ENCODE measurements at places on chromosomes 11 and 22.

DNA sequence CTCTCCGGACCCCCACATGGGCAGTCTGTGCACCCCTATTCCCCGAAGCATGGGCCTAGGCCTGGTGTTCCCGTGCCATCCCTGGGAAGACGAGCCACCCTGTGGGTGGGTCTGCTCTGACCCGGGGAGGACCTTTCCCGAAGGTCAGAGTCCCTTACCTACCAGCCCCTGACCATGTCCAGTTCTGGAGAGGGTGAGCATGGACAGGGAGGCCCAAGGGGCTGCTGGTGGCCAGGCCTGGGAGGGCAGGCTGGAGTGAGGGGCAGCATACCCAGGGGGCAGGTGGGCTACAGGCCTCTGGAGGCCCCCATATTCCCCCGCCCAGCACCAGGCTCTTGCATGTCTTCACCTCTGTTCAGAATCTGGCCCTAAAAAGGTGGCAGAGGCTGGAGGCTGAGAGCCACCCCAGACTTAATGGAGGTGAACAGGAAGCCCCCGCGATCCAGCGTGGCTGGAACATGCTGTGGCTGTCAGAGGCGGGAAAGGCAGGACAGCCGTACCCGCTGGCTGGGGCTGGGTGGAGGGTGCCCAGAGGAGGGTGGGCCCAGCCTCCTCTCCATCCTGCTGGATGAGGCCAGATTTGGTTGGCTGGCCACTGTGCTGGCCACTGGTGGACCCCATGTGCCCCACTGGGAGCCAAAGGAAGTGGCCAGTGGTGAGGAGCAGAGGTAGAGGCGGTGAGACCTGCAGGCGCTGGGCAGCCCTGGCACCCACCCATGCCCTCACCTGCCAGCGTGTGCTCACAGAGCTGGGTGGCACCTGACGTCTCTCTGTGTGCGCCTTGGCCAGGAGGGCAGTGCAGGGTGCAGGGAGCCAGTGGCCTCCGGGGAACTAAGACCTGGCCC lies 11.2 kb upstream of the SYT8 start:
- no peak for DNase-seq

GRCh38 chr11:77758331-77758730 lies 62.2 kb downstream of the RSF1 start:
- no peak for DNase-seq

DNA sequence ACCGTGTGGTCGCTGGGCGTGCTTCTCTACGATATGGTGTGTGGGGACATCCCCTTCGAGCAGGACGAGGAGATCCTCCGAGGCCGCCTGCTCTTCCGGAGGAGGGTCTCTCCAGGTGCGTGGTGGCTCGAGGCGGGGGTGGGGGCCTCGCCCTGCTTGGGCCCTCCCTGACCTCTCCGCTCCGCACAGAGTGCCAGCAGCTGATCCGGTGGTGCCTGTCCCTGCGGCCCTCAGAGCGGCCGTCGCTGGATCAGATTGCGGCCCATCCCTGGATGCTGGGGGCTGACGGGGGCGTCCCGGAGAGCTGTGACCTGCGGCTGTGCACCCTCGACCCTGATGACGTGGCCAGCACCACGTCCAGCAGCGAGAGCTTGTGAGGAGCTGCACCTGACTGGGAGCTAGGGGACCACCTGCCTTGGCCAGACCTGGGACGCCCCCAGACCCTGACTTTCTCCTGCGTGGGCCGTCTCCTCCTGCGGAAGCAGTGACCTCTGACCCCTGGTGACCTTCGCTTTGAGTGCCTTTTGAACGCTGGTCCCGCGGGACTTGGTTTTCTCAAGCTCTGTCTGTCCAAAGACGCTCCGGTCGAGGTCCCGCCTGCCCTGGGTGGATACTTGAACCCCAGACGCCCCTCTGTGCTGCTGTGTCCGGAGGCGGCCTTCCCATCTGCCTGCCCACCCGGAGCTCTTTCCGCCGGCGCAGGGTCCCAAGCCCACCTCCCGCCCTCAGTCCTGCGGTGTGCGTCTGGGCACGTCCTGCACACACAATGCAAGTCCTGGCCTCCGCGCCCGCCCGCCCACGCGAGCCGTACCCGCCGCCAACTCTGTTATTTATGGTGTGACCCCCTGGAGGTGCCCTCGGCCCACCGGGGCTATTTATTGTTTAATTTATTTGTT lies 2.4 kb downstream of the PIM3 start:
- no peak for DNase-seq

- no peak for DNase-seq
Observed at GRCh38 chr11:38005597-38005996, 1407.6 kb upstream of the RAG2 start.

GRCh38 chr11:34549271-34549670 lies 35.7 kb upstream of the ELF5 start:
- DNase-seq, result no peak

- DNase-seq, result no peak
Observed at GRCh38 chr11:103413266-103413888, 304.2 kb downstream of the DYNC2H1 start.

GRCh38 chr11:113397821-113398220 lies 10.2 kb downstream of the ANKK1 start:
- no peak for DNase-seq

- DNase-seq, result no peak
Observed at GRCh38 chr11:61564936-61565696, 15.8 kb downstream of the SYT7 start.

DNA sequence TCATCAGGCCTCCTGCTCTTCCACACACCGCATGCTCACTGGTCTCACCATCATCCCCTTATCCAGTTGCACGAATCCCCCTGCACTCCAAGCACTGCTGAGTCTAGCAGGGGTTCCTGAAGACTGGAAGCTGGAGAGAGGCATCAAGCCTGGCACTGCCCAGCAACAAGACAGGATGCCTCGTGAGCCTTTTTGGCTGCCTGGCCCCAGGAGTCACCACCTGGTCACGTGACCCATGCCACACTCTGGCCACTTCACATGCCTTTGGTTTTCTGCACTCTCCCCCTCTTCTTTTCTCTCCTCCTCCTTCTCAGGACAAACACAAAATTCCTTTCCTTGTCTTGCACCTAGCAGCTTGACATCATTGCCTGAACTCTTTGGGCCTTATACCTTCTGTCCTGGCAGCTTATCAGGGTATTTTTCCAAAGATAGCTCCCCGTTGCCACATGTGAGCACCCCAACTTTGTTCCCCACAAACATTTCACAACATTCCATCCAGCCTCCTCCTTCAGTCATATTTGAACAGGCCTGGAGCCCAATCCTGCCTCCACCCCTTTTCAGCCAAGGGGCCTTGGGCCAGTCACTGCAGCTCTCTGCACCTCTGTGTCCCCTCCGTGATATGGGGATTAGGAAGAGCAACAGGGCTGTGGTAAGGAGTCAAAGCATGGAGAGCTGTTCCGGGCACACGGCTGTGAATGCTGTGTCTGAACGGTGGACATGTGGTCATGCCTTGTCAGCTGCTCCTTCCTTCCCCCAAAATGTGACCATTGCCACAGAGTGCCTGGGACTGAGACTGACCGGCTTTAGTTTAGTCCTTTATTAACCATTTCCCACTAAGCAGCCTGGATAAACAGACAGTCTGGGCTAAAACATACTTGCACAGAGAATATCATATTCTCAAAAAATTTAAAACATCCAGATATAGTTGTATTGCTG lies 2.8 kb upstream of the PACSIN2 start:
- no peak for DNase-seq

DNA sequence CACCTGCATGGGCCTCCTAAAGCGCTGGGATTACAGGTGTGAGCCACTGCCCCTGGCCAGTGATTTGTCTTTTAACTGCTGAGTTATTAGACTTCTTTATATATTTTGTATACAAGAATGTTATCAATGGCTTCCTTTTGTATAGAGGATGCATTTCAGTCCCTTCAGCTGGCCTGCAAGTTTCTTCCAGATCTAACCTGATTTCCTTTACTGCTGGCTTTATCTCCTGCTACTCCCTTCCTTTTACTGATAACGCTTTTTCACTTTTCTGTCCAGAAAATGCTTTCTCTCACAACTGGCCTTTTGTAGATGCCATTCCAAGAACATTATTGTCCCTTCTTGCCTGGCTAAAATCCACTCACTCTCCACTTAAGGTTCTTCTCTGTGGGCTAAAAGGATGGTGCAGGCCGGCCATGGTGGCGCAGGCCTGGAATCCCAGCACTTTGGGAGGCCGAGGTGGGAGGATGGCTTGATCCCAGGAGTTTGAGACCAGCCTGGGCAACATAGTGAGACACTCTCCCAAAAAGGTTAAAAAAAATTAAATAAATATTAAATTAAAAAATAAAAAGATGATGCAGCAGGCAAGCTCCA lies 118.1 kb downstream of the NECTIN1 start:
- DNase-seq, result no peak

DNA sequence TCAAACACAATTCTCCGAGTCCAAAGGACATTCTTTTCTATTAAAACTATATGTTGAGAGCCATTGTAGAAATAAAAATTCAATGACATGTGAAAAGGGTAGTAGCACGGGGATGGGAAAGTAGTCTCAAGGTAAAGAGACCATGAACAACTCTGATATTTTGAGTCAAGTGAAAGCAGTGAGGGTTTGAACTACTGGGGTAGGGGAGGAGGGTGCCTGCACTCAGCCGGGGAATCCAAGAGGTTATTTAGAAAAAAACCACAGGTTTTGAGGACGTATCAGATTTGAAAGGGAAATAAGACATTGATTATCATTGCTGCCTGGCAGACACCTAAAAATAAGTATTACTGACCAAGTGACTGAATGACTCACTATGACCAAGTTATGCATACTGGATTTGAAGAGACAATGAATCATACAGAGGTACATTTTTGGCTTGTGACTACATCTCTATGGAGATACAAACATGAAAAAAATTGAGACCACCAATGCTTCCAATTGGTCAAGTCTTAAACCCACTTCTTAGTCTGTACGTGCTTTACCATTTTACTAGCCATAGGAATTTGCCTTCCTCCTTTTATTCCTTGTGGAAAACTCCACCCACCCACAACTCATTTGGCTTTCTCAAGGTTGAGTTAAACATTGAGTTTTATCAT lies 2.2 kb upstream of the OR52H1 start:
- no peak for DNase-seq

GRCh38 chr11:95788921-95789505 lies 569 bp downstream of the FAM76B start:
- DNase-seq, result peak; percentile 80

DNA sequence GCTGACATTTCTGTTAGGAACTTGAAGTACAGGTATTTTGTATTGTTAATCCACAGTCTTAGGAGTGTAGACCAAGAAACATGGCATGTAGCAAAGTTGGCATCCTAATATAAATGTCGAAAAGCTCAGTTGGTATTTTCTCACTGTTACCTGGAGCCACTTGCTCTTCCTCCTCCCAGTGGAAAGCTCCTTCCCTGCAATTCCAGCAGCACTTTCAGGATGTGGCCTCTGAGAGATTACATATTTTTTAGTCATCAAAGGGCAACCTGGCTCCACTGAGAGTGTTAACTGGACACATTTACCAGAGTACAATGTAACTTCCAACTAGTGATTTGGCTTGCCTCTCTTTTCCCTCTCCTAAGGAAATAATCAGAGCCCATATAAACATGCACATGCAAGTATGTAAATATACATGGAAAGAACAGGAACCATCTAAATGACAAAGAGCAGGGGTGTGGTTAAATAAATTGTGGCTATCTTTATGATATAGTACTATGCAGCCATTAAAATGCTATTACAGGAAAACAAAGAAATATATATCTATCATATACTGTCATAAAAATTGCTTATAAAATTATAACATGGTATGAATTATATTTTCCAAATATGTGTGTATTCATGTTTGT lies 14.3 kb upstream of the EED start:
- no peak for DNase-seq

DNA sequence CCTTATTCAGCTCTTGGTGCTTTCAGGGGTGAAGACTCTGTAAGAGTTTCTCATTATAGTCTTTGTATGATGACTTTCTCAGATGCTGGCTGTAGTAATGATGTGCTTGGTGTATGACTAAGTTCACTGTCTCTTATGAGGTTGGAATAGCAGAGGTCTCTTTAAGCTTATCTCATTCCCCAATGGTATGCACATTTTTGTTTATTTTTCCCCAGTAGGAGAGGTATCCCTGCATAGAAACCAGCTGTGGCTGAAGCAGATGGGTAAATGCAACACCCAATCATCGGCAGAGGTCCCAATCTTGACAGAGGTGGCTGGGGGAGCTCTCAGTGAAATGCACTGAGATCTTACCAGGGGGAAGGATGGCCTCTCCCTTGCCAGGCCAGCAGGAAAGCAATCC lies 34.6 kb downstream of the BBOX1 start:
- no peak for DNase-seq

DNA sequence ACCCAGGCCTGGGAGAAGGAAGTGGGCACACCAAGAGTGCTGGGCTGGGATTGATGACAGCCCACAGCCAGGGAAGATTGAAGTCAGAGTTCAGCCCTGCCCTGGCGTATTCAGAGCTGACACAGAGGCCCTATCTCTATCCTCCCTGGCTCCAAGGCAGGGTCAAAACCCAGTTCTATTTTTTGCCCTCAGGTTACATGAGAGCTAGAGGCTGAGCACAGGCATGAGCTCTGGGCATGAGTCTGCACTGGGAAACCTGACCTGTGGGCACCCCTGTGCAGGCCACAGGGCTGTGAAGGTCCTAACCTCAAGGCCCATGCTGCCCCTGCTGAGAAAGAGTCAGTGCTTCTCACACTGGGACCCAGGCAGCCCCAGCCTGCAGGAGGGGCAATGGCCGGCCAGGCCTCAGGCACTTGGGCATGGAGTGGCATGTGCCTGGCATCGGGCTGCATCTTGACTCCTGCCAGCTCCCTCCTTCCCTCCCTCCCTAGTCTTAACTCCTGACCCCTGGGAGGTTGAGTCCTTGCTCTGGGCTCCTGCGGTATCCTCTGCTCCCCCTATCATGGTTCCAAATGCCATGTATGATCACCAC lies 5.4 kb downstream of the SLC35E4 start:
- DNase-seq, result no peak

DNA sequence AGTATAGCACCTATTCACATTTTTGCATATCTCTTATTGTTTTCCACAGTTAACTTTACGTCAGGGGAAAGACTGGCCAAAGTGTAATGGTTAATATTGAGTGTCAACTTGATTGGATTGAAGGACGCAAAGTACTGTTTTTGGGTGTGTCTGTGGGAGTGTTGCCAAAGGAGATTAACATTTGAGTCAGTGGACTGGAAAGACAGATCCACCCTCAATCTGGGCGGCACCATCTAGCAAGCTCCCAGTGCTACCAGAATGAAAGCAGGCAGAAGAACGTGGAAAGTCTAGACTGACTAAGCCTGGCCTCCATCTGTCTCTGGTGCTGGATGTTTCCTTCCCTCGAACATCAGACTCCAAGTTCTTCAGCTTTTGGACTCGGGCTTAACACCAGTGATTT lies 1900.7 kb upstream of the RAG2 start:
- no peak for DNase-seq

GRCh38 chr11:69032833-69033232 lies 15.9 kb upstream of the TPCN2 start:
- DNase-seq, result no peak

All from neural progenitor cell (in vitro differentiated cells).